ENCODE measurements at places on chromosomes 13 and 19. TPM values are rescaled to one million over a fixed set of nuclear protein-coding genes. Genes with fewer than 3 reads are reported as not detected.
A peak's percentile ranks its signal among the peaks of the same experiment; 100 is the strongest.

DNA sequence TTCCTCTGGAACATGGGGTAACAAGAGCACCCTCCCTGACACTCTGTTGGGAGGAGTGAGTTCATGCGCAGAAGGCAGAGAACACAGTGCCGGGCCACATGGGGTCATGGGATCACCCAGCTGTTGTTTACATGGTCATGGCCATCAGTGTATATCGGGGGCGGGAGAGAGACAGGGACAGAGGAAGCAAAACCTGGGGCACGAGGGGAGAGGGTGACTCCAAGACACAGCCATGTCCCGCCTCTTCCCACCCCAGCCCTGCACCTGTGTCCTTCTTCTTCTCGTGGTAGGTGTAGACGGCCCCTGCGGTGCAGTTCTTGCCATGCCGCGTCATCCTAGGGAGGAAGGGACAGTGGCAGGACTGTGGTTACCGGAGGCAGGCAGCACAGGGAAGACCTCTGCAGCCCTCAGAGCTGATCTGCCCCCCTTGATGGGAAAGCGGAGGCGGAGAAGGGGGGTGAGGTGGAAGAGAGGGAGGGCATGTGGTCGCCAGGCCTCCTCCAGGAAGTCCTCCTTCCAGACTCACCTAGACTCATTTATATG, 19.9 kb downstream of the NOSIP start:
- H3K27me3 ChIP-seq = no peaks in the 10 kb centered on the region
- H3K4me3 ChIP-seq = peak overlapping the region; percentile 64
- peak; percentile 60 for DNase-seq
- peaks cover 48% of the 10 kb centered on the region for H3K36me3 ChIP-seq
- H3K27ac ChIP-seq = peak overlapping the region; percentile 88

GRCh38 chr13:41295973-41296372, 15.1 kb upstream of the NAA16 start:
- H3K4me3 ChIP-seq = no peak overlapping the region
- H3K36me3 ChIP-seq = peaks cover 6% of the 10 kb centered on the region
- H3K4me1 ChIP-seq = peaks cover 6% of the 10 kb centered on the region
- no peak overlapping the region for H3K27ac ChIP-seq

GRCh38 chr19:35296644-35297514, 4.9 kb downstream of the MAG start:
- H3K36me3 ChIP-seq = no peaks in the 10 kb centered on the region
- no peaks in the 10 kb centered on the region for H3K27me3 ChIP-seq
- peaks cover 8% of the 10 kb centered on the region for H3K4me1 ChIP-seq
- H3K27ac ChIP-seq = no peak overlapping the region
- H3K4me3 ChIP-seq = no peak overlapping the region
- no peak for DNase-seq

DNA sequence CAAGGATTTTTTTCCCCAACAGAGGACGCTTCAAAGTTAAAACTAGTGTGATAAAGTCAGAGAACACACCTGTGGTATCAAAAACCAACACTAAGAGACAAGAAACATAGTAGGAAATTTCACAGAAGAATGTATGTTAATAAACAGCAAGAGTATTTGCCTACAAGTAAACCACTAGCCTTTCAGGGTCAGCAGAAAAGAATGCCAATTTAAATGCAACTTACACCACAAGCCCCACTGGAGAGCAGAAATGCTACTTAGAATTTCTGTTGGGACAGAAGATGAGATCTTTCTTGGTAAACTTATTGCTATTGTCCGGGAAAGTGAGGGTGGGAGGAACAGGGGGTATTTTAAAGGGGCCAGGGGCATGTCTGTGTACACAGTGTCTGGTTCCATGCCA, 68.6 kb downstream of the STK24 start:
- H3K36me3 ChIP-seq = peaks cover 46% of the 10 kb centered on the region
- DNase-seq = no peak
- H3K27ac ChIP-seq = no peak overlapping the region
- no peak overlapping the region for H3K4me3 ChIP-seq

GRCh38 chr19:17305517-17306284, at the start of gene MRPL34:
MRPL34 (plus strand) TSS chr19:17305872; CDS start chr19:17305893, 21 bp downstream.
- peak within 1 kb of the TSS; percentile 89 for H3K27ac ChIP-seq
- peaks cover 54% of the 10 kb centered on the region for H3K4me1 ChIP-seq

GRCh38 chr13:88552966-88553365, 881.8 kb downstream of the SLITRK5 start:
- no peak for DNase-seq
- H3K4me1 ChIP-seq = no peaks in the 10 kb centered on the region
- H3K4me3 ChIP-seq = no peak overlapping the region
- H3K27me3 ChIP-seq = no peaks in the 10 kb centered on the region

GRCh38 chr13:101965096-101965495, 436.8 kb downstream of the FGF14 start:
- H3K4me3 ChIP-seq = no peak overlapping the region
- no peak for DNase-seq
- peaks cover 4% of the 10 kb centered on the region for H3K27me3 ChIP-seq
- H3K27ac ChIP-seq = no peak overlapping the region
- no peaks in the 10 kb centered on the region for H3K36me3 ChIP-seq

GRCh38 chr19:33143897-33144405, 12.0 kb downstream of the WDR88 start:
- peak; percentile 72 for DNase-seq
- H3K4me3 ChIP-seq = no peak overlapping the region
- H3K27me3 ChIP-seq = peaks cover 7% of the 10 kb centered on the region
- peaks cover 6% of the 10 kb centered on the region for H3K4me1 ChIP-seq
- H3K36me3 ChIP-seq = no peaks in the 10 kb centered on the region

- DNase-seq = no peak
- H3K4me1 ChIP-seq = no peaks in the 10 kb centered on the region
- no peaks in the 10 kb centered on the region for H3K36me3 ChIP-seq
- H3K27ac ChIP-seq = no peak overlapping the region
Observed at GRCh38 chr13:29486551-29486950, 108.9 kb downstream of the SLC7A1 start.

GRCh38 chr19:5086725-5087439, 118.0 kb downstream of the KDM4B start:
- no peaks in the 10 kb centered on the region for H3K27me3 ChIP-seq
- no peak overlapping the region for H3K4me3 ChIP-seq
- no peaks in the 10 kb centered on the region for H3K4me1 ChIP-seq
- no peak for DNase-seq
- H3K36me3 ChIP-seq = no peaks in the 10 kb centered on the region
- no peak overlapping the region for H3K27ac ChIP-seq

- no peak for DNase-seq
- no peak overlapping the region for H3K4me3 ChIP-seq
- H3K27ac ChIP-seq = no peak overlapping the region
- no peaks in the 10 kb centered on the region for H3K27me3 ChIP-seq
- no peaks in the 10 kb centered on the region for H3K36me3 ChIP-seq
Observed at GRCh38 chr13:40333226-40333625, 333.2 kb downstream of the FOXO1 start.

GRCh38 chr19:30084390-30084819, 142.4 kb downstream of the URI1 start:
- no peak overlapping the region for H3K27ac ChIP-seq
- DNase-seq = no peak
- H3K36me3 ChIP-seq = no peaks in the 10 kb centered on the region
- H3K27me3 ChIP-seq = no peaks in the 10 kb centered on the region

DNA sequence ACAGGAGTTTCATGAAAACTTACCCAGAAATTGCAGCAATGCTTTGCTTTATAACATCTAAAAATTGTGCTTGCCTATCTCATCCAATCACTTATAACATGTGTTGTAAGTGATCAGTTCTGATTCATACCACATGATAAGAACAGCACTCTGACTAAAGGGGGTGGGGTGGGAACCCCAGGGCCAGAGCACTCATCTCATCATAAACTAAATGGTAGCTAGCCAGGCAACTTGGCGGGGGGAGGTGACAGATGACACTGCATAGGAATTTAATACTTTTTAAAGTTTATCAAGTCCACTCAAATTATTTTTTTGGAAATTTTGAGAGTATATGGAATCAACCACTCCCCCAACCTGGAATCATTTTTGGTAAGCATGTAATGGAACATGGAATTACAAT, 42.1 kb downstream of the FOXO1 start:
- no peaks in the 10 kb centered on the region for H3K27me3 ChIP-seq
- DNase-seq = no peak
- H3K27ac ChIP-seq = no peak overlapping the region
- peaks cover 36% of the 10 kb centered on the region for H3K36me3 ChIP-seq
- no peak overlapping the region for H3K4me3 ChIP-seq

GRCh38 chr13:24692561-24692960, 12.4 kb downstream of the ATP12A start:
- no peaks in the 10 kb centered on the region for H3K36me3 ChIP-seq
- H3K27ac ChIP-seq = no peak overlapping the region
- H3K4me1 ChIP-seq = peaks cover 21% of the 10 kb centered on the region
- no peak for DNase-seq

DNA sequence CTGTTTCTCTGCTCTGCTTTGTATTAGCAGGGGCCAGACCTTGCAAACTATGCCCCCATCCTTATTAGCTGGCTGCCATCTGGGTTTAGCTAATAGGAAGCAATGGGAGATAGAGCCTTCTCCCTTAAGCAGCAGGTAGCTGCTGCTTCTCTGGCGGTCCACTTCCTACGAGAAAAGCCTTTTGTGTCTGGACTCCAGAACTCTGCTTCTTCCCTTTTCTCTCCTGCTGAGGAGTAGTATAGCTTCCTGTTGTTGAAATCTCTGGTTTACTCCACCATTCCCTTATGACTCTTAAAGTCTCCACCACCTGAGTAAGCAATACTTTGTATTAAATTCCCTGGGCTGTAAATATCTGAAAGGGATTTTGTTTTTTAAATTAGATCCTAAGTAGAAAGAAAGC, 147.1 kb downstream of the DNAJC15 start:
- H3K27ac ChIP-seq = no peak overlapping the region
- no peak overlapping the region for H3K4me3 ChIP-seq
- no peaks in the 10 kb centered on the region for H3K36me3 ChIP-seq
- no peaks in the 10 kb centered on the region for H3K4me1 ChIP-seq
- no peak for DNase-seq
- peaks cover 6% of the 10 kb centered on the region for H3K27me3 ChIP-seq

GRCh38 chr19:7916103-7916954, 1.7 kb downstream of the TGFBR3L start:
- peak overlapping the region; percentile 71 for H3K4me3 ChIP-seq
- H3K27ac ChIP-seq = no peak overlapping the region
- H3K36me3 ChIP-seq = peaks cover 6% of the 10 kb centered on the region
- H3K27me3 ChIP-seq = peaks cover 29% of the 10 kb centered on the region
- H3K4me1 ChIP-seq = peaks cover 23% of the 10 kb centered on the region
- DNase-seq = peak; percentile 75

- no peaks in the 10 kb centered on the region for H3K36me3 ChIP-seq
- H3K4me3 ChIP-seq = no peak overlapping the region
- no peak overlapping the region for H3K27ac ChIP-seq
- no peaks in the 10 kb centered on the region for H3K27me3 ChIP-seq
Observed at GRCh38 chr19:58372311-58373133, 8.3 kb downstream of the ZNF837 start.

- no peak for DNase-seq
- peaks cover 34% of the 10 kb centered on the region for H3K36me3 ChIP-seq
- no peak overlapping the region for H3K4me3 ChIP-seq
- no peaks in the 10 kb centered on the region for H3K27me3 ChIP-seq
- peaks cover 40% of the 10 kb centered on the region for H3K4me1 ChIP-seq
Observed at GRCh38 chr19:8488365-8488764, 14.1 kb downstream of the PRAM1 start.

- H3K27ac ChIP-seq = no peak overlapping the region
- no peak for DNase-seq
- H3K36me3 ChIP-seq = peaks cover 2% of the 10 kb centered on the region
- H3K27me3 ChIP-seq = peaks cover 14% of the 10 kb centered on the region
- no peak overlapping the region for H3K4me3 ChIP-seq
- no peaks in the 10 kb centered on the region for H3K4me1 ChIP-seq
Observed at GRCh38 chr13:39967199-39967959, 311.9 kb downstream of the COG6 start.

DNA sequence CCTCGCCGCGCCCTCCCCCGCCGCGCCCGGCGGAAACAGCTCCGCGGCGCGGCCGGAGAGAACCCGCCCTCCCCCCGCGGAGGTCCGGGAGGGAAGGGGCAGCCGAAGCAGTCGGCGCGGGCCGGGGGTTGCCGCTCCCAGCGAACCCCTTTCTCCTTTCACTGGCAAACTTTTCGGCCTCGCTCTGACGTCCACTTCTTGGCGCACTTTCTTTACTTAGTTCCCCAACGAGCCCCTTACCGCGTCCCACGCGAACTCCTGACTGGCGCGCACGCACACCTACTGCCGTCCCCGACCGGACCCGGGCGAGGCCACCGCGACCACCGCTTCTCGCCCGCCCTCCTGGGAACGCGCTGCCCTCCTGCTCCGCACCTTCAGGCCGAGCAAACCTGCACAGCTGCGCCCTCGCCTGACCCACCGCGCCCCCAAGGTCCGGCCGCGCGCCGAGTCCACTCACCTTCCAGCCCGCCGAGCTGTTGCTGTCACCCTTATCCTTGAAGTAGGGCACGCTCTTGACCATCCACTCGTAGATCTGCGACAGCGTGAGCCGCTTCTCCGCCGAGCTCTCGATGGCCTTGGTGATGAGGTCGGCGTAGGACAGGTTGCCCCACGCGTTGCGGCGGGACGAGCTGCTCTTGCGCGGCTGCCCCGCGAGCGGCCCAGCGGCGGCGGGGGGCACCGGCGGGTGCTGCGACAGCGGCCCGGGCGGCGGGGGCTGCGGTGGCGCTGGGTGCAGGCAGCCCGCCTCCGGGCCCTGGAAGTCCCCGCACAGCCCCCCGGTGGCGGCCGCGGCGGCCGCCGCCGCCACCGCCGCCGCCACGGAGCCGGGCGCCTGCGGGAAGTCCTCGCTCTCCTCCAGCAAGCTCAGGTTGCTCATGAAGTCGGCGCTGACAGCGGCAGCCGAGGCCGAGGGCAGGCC, 1.1 kb downstream of the FOXO1 start:
- H3K4me1 ChIP-seq = peaks cover 38% of the 10 kb centered on the region
- H3K27me3 ChIP-seq = no peaks in the 10 kb centered on the region
- peak; percentile 64 for DNase-seq
- peak overlapping the region; percentile 94 for H3K27ac ChIP-seq
- peaks cover 12% of the 10 kb centered on the region for H3K36me3 ChIP-seq

- H3K27ac ChIP-seq = peak overlapping the region; percentile 54
- H3K36me3 ChIP-seq = peaks cover 20% of the 10 kb centered on the region
- H3K27me3 ChIP-seq = no peaks in the 10 kb centered on the region
- H3K4me1 ChIP-seq = peaks cover 7% of the 10 kb centered on the region
- peak overlapping the region; percentile 64 for H3K4me3 ChIP-seq
- DNase-seq = peak; percentile 77
Observed at GRCh38 chr19:37251308-37252229, 33.6 kb downstream of the ZNF383 start.

DNA sequence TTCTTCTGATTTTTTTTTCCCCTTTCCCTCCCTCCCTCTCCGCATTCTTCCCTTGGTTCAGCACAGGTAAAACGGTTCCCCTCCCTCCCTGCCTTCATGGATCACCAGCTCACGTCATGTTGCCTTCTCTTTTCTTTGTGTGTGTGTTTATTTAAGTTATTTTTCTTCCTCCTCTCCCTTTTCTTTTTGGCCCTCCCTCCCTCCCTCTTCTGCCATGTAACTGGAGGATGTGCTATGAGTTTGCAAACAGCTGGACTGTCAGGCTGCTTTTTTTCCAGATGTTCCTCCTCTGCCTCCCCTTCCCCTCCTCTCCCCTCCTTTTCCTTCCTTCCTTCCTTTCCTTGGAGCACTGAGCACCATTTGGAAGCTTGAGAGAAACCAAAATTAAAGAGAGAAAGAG, 2.0 kb downstream of the LENG9 start:
- peaks cover 4% of the 10 kb centered on the region for H3K27me3 ChIP-seq
- H3K27ac ChIP-seq = peak overlapping the region; percentile 83
- H3K4me3 ChIP-seq = peak overlapping the region; percentile 67
- peaks cover 30% of the 10 kb centered on the region for H3K36me3 ChIP-seq

The TMEM238 gene
- 23.0 TPM for total RNA-seq

The ZNF730 gene
- total RNA-seq = 0.45 TPM

The CD209 gene
- total RNA-seq = not detected

The SMIM44 gene
- not detected for total RNA-seq

The OR4F17 gene
- total RNA-seq = not detected

The UPK1A gene
- total RNA-seq = 0.30 TPM

The MBD3L2 gene
- total RNA-seq = not detected

The LGALS14 gene
- total RNA-seq = not detected

The TEKTIP1 gene
- total RNA-seq = 7.2 TPM

Measured in activated CD8-positive, alpha-beta memory T cell treated with anti-CD3 and anti-CD28 coated beads, Interleukin-2, amount 10 ng/mL, durations not matched to agents 7 days and 5 days (primary cell).